Cardiac septum (tissue), 1 donor: ENCODE measurements at places on chromosomes 11 and 22. TPM values are rescaled to one million over a fixed set of nuclear protein-coding genes. Genes with fewer than 3 reads are reported as not detected.

GRCh38 chr11:47233989-47234668, 14.5 kb downstream of the ACP2 start:
- DNase-seq = no peak

GRCh38 chr11:85098996-85099395, 528.1 kb downstream of the DLG2 start:
- no peak for DNase-seq

DNA sequence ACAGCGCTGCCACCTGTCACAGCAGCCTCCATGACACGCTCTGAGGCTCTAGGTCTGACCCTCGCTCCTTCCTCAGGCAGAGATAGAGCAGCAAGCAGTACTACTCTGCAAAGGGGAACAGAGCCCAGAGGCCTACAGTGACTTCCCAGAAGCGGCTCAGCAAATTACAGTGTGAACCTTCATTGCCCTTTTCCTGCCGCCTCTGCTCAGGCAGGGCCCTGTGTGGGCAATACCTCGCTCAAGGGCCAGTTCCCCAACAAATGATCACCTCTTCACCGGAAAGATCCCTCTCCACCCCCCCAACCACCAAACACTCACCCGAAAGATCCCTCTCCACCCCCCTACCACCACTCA, 12.3 kb downstream of the KIAA0930 start:
- no peak for DNase-seq

Gene OR52I2
- total RNA-seq = not detected

Gene OR2D2
- total RNA-seq = not detected

Gene KRTAP5-9
- not detected for total RNA-seq
